Stimulated activated CD4-positive, alpha-beta T cell treated with anti-CD3 and anti-CD28 coated beads, Interleukin-1b, Interleukin-23, amount 100 ng/mL, for 24 hours (primary cell): ENCODE measurements at places on chromosomes 2 and 18.

GRCh38 chr2:241226723-241227572, 38.5 kb downstream of the ANO7 start:
- no peak for DNase-seq

DNA sequence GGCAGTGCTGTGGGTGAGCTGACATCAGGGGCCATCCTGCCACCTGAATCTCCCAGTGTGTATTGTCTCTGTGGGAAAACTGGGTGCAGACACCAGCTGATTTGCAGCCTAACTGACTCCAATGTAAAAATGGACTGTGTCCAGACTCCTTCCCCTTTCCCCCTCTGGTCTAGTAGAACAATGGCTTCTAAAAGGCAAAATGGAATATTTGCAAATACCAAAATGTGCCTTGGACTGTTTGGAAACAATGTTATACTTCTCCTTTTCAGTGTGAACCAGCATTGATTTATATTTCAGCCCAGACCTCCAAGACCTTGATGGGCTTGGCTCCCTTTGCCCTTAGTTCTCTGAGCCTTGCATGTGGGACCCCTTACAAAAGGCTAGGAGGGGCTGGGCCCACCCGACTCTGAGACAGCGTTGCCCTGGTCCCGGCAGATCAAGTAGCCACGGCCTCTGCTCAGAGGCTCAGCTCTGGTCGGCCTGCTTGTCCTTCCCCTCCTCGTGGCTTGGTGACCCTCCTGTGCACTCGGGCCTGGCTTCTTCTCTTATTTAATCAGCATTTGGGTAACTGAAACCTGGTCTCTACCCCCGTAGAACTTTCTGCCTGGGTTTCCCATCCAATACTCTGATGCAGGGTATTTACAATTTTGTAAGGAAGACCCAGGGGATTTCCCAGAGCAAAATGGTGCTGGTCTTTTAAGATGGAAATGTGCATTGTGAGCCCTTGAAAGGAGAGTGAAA, 18.0 kb upstream of the ACKR3 start:
- DNase-seq: no peak

DNA sequence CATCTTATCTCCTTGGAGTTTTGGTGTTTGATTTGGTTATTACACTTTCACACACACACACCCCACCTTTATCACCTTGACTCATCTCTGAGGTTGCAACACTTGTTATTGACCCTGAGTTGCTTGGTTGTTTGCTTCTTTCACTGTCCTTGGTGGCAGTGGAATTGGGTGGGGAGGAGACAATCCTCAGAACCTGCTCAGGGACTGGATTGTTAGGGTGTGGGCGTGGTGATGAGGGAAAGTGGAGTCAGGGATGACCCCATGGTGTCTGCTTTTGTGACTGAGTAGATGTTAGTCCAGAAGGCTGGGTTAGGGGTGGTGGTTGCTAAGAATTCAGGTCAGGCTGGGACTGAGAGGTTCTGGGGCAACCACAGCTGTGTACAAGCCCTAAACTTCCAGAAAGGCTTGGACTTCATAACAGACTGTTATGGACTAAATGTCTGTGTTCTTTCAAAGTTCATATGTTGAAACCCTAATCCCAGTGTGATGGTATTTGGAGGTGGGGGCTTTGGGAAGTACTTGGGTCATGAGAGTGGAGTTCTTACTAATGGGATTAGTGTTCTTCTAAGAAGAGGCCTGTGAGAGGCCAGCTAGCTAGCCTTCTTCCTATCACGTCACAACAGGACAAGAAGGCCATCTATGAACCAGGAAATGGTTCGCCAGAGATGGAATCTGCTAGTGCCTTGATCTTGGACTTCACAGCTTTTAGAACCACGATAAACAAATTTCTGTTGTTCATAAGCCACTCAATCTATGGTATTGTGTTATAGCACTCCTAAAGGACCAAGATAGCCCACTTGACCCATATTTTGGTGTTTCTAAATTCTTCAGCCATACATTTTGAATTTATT, 3.4 kb upstream of the DIS3L2 start:
- DNase-seq: no peak

DNA sequence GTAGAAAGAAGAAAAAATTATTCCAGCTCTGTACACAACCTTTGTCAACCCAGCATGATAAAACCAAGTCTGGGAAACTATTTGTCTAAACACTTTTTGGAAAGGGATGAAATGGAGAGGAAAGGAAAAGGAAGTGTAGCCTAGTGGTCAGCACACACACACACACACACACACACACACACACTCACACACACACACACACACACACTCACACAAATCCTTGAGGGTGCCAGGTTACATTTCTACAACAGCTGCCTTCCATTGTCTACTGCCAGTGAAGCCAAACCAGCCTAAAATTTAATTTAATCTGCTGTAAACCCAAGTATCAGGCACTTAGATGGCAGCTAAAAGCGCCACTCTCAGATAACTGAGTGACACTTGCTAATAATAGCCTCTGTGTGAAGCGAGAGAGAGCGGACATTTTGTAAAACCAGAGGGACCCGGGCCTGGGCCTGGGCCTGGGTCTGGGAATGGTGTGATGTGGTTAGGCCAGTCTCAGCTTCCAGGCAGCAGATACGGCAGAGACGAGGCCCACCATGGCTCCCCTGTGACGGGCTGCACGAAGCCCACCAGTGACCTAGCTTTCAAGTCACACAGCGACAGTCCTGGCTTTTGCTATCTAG, 32.4 kb downstream of the BCL11A start:
- no peak for DNase-seq

DNA sequence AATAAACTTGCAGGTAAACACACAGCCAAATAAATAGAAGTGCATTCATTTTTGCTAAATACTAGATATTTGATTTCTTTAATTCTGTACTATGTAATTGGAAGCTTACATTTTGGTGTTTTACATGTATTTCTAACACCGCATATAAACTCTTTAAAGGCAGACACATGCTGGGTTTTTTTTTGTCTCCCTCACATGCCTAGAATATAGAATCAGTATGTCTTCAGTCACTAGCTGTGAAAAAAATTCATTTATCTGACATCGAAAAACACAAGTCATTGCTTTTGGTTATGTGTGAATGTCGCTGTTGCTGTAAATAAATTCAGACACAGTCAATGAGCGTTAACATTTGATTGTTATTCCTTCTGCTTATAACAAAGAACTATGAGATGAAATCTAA, 1101.0 kb downstream of the DPP10 start:
- no peak for DNase-seq

GRCh38 chr2:228535396-228535795, 353.9 kb upstream of the SPHKAP start:
- no peak for DNase-seq

GRCh38 chr2:6657855-6658254, 207.9 kb downstream of the CMPK2 start:
- no peak for DNase-seq

DNA sequence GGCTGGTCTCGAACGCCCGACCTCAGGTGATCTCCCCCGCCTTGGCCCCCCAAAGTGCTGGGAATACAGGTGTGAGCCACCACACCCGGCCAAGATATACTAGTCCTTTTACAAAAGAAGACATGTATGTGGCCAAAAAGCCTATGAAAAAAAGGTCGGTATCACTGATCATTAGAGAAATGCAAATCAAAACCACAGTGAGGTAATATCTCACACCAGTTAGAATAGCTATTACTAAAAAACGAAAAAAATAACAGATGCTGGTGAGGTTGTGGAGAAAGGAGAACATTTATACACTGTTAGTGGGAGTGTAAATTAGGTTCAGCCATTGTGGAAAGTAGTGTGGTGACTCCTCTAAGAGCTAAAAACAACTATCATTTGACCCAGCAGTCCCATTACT, 26.4 kb downstream of the KLHL23 start:
- no peak for DNase-seq

DNA sequence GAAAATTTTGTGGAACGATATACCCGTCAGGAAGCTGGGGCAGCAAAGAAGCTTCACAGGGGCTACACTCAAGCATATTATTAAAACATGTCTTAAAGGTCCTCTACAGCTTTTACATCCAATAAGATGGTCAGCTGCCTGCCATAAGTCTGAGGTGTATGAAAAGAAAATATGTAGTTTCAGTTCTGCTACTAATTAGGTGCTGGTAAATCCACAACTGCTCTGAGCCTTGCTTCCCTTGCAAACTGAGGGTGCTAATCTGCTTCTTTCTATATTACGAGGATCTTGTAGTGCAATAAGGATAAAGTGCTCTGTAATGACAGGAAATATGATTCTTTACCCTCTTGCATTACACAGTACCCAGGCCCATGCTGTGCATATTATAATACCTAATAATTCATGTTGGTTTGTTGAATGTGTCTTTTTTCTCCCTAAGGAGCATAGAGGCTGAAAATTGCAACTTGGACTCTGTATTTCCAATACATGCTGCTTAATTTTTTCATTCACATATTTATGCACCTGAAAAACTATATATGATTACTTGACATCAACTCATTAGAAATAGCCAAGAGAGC, 14.5 kb upstream of the SLC8A1 start:
- DNase-seq: no peak

DNA sequence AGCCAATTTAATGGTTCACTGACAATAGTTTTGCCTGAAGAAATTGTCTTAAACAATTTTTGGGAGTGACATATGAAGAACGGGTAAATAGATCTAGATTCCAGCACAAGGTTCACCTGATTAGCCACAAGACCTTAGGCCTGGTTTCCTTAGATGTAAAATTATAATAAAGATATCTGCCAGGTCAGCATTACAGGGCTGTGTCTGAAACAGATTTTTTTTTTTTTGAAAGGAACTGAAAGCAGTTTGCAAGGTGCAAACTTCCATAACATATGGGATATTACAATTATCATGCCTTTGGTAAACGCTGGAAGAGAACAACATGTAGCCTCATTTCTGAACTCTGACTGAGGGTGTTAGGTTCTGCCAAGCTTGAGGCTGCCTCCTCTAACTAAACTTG, 599.4 kb downstream of the ERBB4 start:
- no peak for DNase-seq

DNA sequence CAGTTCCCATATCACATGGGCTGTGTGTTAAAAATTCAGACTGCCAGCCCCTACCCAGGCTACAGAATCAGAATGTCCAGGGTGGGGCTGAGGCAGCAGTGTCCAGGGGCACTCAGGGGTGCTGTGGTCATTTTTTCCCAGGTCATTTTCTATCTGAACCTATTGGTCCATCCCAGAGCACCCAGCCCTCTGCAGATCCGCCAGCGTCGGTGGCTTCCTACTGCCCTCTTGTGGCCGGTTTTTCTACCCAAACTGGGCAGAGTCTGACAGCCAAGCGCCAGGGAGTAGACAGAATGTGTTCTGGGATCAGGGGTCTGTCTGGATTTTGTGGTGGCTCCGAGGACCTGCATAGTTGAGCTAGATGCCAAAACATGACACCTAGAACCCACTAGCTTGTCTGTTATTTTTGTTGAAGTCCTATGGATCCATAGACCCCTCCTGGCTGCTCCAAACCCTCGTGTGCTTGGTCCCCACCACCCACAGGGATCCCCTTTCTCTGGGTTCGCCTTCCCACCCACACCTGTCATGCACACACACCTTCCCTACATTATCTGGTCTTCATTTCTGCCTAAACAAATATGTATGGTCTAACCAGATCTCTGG, 34.1 kb upstream of the RMDN2 start:
- peak; percentile 51 for DNase-seq

DNA sequence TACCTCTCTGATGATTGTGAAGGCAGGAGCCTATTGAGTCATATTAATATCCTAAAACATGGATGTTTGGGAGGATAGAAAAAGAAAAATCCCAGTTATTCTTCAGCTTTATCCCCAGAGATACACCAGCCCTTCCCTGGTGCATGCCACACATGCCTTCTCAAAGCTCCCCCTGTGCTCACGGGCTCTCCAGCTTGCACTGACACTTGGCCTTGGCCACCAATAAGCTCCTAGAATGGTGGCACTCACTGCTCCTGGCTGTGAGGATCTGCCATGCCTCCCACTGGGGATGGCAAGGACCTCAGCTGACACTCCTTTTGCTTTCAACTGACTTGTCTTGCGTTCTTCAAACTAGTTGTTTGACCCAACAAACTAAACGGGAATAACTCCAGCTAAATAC, 15.9 kb downstream of the SLC14A1 start:
- no peak for DNase-seq

GRCh38 chr2:153864022-153864421, 7.7 kb upstream of the GALNT13 start:
- DNase-seq: no peak

- no peak for DNase-seq
Observed at GRCh38 chr2:1717113-1717512, 27.2 kb downstream of the PXDN start.

GRCh38 chr2:235739704-235740415, 246.0 kb downstream of the AGAP1 start:
- DNase-seq: no peak
